Pancreas (tissue), 10 donors: ENCODE measurements at places on chromosomes 6 and 20. TPM values are rescaled to one million over a fixed set of nuclear protein-coding genes. Genes with fewer than 3 reads are reported as not detected.

DNA sequence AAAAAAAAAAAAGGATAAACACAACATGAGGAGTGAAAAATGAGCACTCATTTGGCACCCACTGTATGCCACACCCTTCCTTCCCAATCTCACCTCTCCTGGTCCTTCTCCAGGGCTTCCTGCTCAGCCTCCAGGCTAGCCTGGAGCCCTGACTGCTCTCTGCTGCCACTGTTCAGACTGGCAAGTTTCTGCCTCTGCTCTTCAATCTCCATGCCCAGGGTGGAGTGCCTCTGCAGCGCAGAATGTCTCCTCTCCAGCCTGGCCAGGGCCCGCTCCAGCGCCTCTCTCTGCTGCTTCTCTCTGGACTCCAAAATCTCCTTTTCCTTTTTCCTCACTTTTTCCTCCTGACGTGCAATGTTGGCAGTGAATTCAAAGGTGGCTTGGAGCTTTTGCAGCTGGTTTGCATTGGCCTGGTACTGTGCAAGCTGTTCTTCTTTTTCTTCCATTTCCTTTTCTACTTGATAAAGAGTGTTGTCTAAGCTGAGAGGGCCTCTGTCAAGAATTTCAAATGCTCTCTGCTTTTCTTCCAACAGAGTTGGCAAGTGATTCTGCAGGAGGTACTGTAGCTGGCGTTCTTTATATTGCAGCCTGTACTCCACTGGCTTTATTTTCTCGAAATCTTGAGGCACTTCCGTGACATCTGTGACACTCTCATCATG, 194.4 kb downstream of the KIF16B start:
- H3K27ac ChIP-seq = no peak overlapping the region
- H3K36me3 ChIP-seq = no peaks in the 10 kb centered on the region
- H3K4me1 ChIP-seq = no peaks in the 10 kb centered on the region
- no peaks in the 10 kb centered on the region for H3K27me3 ChIP-seq
- no peak for DNase-seq

DNA sequence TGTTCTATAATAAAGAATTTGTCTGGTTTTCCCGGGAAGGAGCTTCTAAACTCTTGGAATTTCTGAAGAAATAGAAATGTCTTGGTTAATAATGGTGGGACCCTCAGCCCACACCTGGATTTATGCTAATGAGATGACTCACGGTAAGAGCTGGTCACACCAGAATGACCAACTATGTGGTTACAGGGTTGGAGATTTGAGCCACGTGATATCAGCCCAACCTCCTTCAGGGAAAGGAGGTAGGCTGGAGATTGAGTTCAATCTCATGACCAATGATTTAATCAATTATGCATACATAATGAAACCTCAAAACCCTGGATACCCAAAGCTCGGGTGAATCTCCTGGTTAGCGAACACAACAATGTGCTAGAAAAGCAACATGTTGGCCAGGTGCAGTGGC, 22.1 kb upstream of the CDKN1A start:
- no peaks in the 10 kb centered on the region for H3K4me1 ChIP-seq
- no peak overlapping the region for H3K4me3 ChIP-seq
- DNase-seq = no peak
- no peaks in the 10 kb centered on the region for H3K27me3 ChIP-seq
- H3K36me3 ChIP-seq = no peaks in the 10 kb centered on the region

GRCh38 chr20:52256454-52256853, 64.9 kb upstream of the ZFP64 start:
- no peaks in the 10 kb centered on the region for H3K4me1 ChIP-seq
- H3K27ac ChIP-seq = no peak overlapping the region
- H3K4me3 ChIP-seq = no peak overlapping the region
- H3K36me3 ChIP-seq = no peaks in the 10 kb centered on the region

- H3K36me3 ChIP-seq = peaks cover 29% of the 10 kb centered on the region
- H3K4me3 ChIP-seq = no peak overlapping the region
- H3K4me1 ChIP-seq = no peaks in the 10 kb centered on the region
- no peak for DNase-seq
- no peaks in the 10 kb centered on the region for H3K27me3 ChIP-seq
Measured at GRCh38 chr6:166418691-166419143, 36.0 kb upstream of the MPC1 start.

DNA sequence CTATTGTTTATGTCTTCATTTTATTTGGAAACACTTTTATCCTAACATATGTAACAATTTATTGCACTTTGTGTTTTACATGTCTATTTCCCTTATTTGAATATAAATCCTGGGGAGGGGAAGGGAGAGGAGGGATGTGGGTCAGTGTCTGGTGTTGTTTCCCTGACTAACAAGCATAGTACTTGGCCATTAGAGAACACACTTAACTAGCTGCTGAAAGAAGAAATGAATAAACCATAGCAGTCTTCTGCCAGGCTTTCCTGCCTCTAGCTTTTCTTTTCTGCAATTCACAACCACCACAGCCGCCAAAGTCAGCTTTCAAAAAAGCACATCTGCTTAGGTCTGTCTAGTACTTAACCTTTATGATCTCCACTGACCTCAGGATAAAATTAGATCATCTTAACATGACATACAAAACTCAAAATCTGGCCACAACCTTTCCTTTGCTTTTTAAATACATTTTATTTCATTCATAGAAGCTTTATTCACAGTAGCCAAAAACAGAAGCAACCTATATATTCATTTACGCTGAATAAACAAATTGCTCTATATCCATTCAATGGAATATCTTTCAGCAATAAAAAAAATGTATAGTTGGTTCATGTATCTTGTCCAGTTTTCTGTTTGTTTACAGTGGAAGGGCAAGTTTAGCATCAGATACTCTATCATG, 16.3 kb downstream of the PDSS2 start:
- no peak overlapping the region for H3K27ac ChIP-seq
- H3K27me3 ChIP-seq = no peaks in the 10 kb centered on the region
- no peak for DNase-seq
- no peaks in the 10 kb centered on the region for H3K36me3 ChIP-seq

DNA sequence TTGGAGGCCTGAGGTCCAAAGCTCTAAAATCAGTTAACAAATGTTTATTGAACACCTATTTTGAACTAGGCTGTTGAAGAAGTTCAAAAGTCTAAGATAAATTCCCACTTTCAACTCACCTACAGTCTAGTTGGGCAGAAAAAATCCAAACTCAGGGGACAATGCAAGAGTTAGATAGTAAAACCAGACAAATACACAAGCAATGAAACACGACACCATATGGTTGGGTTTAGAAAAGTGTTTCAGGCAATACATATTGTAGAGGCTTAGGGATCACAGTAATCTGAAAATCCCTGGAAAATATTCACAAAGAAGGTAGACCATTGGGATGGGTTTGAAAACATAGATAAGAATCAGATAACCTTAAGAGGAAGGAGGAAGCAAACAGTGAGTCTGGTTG, 1.3 kb upstream of the CARMIL1 start:
- DNase-seq = no peak
- peaks cover 11% of the 10 kb centered on the region for H3K4me1 ChIP-seq
- no peak overlapping the region for H3K4me3 ChIP-seq
- no peaks in the 10 kb centered on the region for H3K36me3 ChIP-seq
- H3K27me3 ChIP-seq = no peaks in the 10 kb centered on the region

- no peak for DNase-seq
- no peaks in the 10 kb centered on the region for H3K36me3 ChIP-seq
Measured at GRCh38 chr6:106534004-106534403, 95.3 kb downstream of the RTN4IP1 start.

- no peak for DNase-seq
- H3K4me1 ChIP-seq = no peaks in the 10 kb centered on the region
- no peak overlapping the region for H3K4me3 ChIP-seq
- H3K27me3 ChIP-seq = no peaks in the 10 kb centered on the region
Measured at GRCh38 chr20:19658137-19658536, 99.9 kb upstream of the RIN2 start.

DNA sequence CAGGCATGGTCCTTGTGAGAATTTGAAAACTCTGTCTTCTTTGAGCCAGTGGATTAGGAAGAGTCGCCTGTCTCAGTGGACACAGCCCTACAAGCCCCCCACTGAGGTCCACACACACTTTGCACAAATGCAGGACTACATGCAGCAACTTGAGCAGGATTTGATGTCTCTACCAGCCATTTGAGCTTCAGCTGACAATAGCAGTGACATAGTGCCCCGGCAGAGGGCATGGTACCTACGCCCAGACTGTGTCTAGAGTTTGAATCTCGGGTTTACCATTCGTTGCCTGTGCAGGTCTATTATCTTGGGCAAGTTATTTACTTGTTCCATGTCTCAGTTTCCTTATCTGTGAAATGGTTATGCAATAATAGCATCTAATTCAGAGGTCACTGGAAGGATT, 580.1 kb downstream of the TFAP2B start:
- no peaks in the 10 kb centered on the region for H3K4me1 ChIP-seq
- no peak for DNase-seq

GRCh38 chr6:118905851-118906250, 11.9 kb downstream of the ASF1A start:
- H3K4me1 ChIP-seq = peaks cover under 1% of the 10 kb centered on the region
- peaks cover 33% of the 10 kb centered on the region for H3K36me3 ChIP-seq
- H3K27ac ChIP-seq = no peak overlapping the region

GRCh38 chr20:38094373-38094891, 60.9 kb downstream of the RPRD1B start:
- H3K27ac ChIP-seq = peak overlapping the region; percentile 50
- peaks cover 15% of the 10 kb centered on the region for H3K36me3 ChIP-seq
- peak; percentile 42 for DNase-seq
- H3K4me1 ChIP-seq = no peaks in the 10 kb centered on the region
- H3K4me3 ChIP-seq = no peak overlapping the region

- H3K27ac ChIP-seq = no peak overlapping the region
- no peaks in the 10 kb centered on the region for H3K27me3 ChIP-seq
- no peaks in the 10 kb centered on the region for H3K36me3 ChIP-seq
- H3K4me3 ChIP-seq = no peak overlapping the region
Measured at GRCh38 chr6:2063547-2063946, 181.9 kb downstream of the GMDS start.

DNA sequence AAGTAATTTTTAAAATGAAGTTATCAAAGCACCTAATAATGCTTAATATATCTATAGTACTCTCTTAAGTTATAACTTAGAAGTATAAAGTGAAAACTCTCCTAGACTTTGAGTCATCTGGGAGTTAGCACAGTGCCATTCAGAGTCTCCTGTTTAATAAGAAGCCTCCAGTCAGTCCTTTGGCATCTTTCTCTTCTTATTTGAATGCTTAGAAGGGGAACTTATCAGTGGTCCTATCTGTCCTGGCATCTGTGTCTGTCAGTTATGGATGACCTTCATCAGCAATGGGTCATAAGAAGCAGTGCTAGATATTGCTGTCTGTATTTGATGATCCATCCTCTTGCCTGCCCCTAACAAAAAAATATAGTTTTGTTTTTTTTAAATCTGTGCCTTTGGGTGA, 15.2 kb downstream of the TMEM200A start:
- H3K4me1 ChIP-seq = no peaks in the 10 kb centered on the region
- no peak for DNase-seq
- no peaks in the 10 kb centered on the region for H3K27me3 ChIP-seq

DNA sequence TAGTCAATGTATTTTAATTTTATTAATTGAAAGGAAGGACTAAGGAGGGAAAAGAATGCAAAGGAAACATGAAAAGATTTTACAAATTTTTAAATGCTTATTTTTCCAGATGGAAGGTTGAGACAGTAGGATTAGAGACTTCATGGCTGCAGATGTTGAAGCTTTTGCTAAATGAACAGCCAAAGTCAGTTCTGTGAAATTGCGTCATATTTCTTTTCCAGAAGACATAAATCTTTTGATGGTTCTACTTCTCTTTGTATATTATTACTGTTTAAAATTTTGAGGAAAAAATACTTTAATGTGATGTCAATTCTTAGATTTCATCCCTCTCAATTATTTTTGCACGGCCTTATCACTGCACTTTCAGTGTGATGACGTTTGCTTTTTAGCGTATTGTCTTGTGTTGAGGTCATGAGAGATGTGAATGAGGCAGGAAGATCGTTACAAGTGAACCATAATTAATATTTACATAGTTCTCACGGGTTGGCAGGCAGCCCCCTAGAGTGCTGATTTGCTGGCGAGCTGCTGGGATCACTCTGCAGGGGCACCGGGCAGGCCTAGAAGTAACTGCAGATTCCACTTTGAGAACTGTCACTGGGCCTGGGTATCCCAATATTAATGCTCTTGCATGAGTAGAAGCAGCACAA, 158.1 kb downstream of the TBXT start:
- no peaks in the 10 kb centered on the region for H3K36me3 ChIP-seq
- H3K27ac ChIP-seq = no peak overlapping the region
- H3K27me3 ChIP-seq = peaks cover 4% of the 10 kb centered on the region
- peak overlapping the region; percentile 26 for H3K4me3 ChIP-seq
- peaks cover 14% of the 10 kb centered on the region for H3K4me1 ChIP-seq
- no peak for DNase-seq

DNA sequence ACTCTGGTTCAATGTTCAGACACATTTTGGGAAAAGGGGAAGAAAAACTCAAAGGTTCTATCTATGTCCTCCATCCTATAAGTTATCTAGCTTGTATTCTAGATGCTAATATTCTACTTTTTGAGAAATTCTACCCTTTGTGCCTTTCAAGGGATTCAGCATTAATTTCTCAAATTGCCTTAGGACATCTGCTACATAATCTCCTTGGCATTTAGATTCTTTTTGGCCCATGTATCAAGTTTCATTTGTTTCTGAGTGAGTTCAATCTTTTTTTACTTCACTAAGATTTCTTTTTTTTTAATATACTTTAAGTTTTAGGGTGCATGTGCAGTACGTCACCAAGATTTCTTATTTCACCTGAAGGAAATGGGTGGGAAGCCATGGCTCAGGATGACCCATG, 232.7 kb upstream of the TENT5A start:
- no peaks in the 10 kb centered on the region for H3K27me3 ChIP-seq
- H3K4me1 ChIP-seq = no peaks in the 10 kb centered on the region
- DNase-seq = no peak
- no peak overlapping the region for H3K27ac ChIP-seq
- no peaks in the 10 kb centered on the region for H3K36me3 ChIP-seq
- H3K4me3 ChIP-seq = no peak overlapping the region

GRCh38 chr6:69280858-69281257, 516.0 kb downstream of the LMBRD1 start:
- no peak overlapping the region for H3K27ac ChIP-seq
- no peaks in the 10 kb centered on the region for H3K27me3 ChIP-seq
- H3K4me3 ChIP-seq = no peak overlapping the region
- H3K36me3 ChIP-seq = no peaks in the 10 kb centered on the region
- DNase-seq = no peak
- no peaks in the 10 kb centered on the region for H3K4me1 ChIP-seq

DNA sequence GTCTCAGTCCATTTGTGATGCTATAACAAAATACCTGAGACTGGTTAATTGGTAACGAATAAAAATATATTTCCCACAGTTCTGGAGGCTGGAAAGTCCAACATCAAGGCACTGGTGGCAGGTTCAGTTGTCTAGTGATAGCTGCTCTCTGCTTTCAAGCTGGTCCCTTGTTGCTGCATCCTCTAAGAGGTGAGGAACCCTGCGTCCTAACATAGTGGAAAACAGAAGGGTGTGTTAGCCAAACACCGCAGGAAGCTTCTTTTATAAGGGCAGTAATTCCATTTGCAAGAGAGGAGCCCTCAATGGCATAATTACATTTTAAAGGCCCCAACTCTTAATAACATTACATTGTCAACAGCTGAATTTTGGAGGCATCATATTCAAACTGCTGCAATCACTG, 372.7 kb downstream of the ADGRB3 start:
- no peak overlapping the region for H3K4me3 ChIP-seq
- H3K27ac ChIP-seq = no peak overlapping the region
- no peaks in the 10 kb centered on the region for H3K27me3 ChIP-seq
- H3K36me3 ChIP-seq = no peaks in the 10 kb centered on the region
- H3K4me1 ChIP-seq = no peaks in the 10 kb centered on the region

COL9A3 gene
- polyA plus RNA-seq = 183 TPM

SOX12 gene
- polyA plus RNA-seq = 4.8 TPM

CLIC5 gene
- 0.53 TPM for polyA plus RNA-seq

CABLES2 gene
- polyA plus RNA-seq = 1.5 TPM

EPB41L2 gene
- polyA plus RNA-seq = 13.0 TPM

LGSN gene
- polyA plus RNA-seq = 0.04 TPM

ID4 gene
- 15.7 TPM for polyA plus RNA-seq

MAFB gene
- 7.9 TPM for polyA plus RNA-seq
